ENCODE measurements at places on chromosomes 1 and 21.

DNA sequence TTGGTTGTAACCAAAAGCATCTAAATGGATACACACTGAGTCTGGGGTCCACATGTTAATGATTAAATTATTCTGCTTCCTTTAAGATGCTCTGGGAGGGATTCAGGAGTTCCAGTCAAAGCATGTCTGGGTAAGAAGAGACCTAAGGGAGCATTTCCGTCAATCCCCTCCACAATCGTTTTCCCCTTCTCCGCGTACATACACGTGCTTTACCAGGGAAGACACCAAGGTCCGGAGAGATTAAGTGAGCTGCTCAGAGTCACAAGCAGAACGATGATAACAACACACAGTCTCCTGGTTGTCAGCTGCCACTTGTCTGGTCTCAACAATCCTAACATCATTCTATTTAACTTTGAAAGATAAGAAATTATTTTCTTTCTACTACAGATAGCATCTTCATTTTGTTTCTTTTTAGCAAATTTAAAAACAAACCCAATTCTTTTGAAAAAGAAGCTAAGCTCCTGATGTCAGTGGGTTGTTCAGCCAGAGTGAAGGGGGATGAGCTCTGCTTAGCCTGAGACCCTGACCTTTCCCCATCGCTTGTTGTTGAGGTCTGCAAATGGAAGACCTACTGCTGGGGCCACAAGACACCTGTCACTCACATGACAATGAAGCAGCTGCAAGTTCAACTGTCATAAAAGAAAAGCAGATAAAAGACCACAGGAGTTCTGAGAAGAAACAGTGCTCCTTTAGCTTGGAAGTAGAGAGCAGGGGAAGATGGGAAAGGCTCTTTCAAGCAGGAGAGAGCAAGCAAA, 4.5 kb downstream of the PAFAH2 start:
- no peak for DNase-seq

DNA sequence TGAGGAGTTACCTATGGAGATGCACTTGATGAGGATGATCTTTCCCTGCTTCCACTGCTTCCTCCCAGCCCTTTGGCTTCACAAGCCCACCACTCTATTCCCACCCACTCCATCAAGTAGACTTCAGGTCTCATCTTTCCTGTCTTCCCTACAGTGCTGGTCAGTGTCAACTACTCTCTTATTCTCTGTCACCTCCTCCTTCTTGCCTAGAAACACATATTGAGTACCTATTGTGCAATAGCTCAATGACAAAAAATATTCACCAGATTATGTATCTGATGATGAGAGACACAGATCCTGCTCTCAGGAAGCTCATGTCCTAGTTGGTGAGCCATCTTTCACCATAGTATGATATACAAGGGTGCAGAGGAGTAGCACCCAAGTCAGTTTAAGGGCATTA, 82.2 kb upstream of the NFASC start:
- no peak for DNase-seq

GRCh38 chr1:164712131-164713036, 153.4 kb downstream of the PBX1 start:
- DNase-seq: no peak

DNA sequence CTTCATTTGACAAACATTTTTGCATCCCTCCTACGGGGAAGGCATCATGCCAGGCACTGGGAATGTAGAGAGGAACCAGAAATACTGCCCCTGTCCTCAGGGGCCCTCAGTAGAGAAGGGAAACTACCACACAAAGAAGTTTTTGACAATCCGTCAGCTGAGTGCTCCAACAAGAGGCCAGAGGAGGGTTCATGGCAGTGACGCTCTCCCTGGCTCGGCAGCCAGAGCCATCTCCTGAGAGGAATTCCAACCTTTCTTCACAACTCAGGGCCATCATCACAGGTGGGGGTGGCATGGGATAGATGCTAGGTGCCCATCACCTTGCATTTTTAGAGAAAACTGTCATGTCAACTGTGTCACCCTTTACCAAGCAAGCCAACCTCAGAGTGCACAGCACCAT, 154.1 kb downstream of the HIVEP3 start:
- DNase-seq: no peak

- no peak for DNase-seq
Measured at GRCh38 chr1:162929177-162929576, 68.2 kb upstream of the CCDC190 start.

- no peak for DNase-seq
Measured at GRCh38 chr1:214503553-214503952, 47.8 kb downstream of the PTPN14 start.

GRCh38 chr1:220691053-220691684, 1.0 kb downstream of the C1orf115 start:
- no peak for DNase-seq

- no peak for DNase-seq
Measured at GRCh38 chr1:151147132-151147503, 687 bp upstream of the SEMA6C start.

DNA sequence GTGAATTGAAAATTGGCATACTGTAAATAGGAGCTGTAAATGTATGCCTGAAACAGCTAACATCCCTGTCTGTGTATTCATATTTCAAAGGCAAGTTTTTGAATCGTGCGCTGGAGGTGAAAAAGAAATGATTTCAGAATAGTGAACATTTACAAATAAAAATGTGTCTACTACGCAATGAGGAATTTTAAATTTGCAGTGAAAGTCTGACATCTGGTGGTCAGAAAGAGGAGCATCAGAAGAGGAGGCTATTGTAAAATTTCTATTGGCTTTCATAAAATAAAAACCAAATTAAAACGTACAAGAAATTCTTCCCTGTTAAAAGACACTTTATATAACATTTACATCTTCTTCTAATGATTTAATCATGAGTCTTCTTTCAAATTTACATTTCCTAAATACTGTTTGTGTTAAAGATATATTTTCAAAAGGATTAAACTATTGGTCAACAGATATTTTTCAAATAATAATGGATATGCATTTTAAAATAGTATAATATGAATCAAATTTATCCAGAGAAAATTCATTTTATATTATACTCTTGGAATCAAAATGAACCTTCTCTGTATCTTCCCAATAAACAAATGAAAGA, 113.7 kb upstream of the RRP15 start:
- no peak for DNase-seq

DNA sequence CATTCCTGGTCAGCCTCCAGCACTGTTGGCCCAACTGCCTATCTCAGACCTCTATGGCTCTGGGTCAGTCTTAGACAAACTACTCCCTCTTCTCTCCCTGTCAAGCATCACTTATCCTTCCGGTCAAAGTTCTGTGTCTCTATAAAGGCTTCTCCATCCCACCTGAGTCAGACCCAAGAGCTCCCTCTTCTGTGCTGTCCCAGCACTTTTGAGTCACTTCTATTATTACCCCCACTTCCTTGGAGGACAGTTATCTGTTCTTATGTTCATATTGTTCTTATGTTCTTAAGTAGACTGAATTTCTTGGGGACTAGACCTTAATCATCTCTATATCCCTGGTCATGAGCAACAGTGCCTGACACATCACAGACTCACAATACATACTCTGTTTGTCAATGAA, 29.2 kb upstream of the IL10 start:
- DNase-seq: no peak

DNA sequence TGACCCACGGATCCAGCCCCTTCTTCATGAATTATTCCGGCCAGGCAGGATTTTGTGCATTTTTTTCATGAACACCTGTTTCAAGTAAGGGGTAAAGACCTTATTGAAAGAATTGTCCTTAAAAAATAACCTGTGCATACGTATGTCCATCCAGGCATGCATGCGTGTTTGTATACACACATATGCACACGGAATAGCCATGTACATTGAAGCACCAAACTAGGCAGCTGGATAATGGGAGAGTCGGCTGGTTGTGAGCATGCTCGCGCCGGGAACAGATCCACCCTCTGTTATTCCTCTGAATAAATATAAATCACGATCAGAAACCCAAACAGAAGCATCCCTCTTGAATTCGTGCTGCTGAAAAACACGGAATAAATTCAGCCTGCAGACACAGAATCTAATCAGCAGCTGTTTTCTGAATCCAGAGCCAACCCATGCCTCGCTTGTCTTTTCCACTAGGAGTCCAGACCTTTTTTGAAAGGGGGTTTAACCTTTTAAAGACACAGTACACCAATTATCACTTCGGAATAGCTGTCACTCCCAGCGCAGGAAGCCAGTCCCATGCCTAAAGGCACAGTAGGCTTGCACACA, at the start of gene HIVEP3:
Gene HIVEP3 (minus strand): TSS at position 473 of the 594 bp plus-strand sequence.
- no peak for DNase-seq

DNA sequence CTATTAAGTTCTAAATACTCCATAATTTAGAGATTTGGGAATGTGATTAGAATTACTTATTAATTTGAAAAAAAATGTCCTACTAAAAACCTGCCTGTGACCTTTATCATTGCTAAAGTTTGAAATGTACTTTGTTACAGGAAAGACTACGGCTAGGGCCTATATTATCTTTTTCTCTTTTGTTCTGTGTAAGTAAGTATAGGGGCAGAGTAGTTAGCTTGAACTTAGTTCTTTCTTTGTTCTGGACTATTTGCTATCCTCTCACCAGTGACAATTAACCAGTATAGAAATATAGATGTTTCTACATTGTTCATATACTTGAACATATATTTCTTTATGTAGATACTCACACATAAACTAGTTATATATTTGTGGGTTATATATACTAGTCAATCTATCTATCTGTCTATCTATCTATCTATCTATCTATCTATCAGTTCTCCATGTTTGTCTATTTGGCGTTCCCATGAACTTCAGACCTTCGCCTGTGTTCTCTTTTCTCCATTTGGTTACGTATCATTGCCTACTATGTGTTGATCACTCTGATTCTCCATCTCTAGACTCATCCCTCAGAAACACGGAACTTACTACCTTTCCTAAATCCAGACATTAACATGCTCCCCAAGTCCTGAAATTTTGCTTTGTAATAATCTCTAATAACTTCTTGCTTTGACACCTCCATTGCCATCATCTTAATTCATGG, 3.3 kb downstream of the PTPRC start:
- no peak for DNase-seq

DNA sequence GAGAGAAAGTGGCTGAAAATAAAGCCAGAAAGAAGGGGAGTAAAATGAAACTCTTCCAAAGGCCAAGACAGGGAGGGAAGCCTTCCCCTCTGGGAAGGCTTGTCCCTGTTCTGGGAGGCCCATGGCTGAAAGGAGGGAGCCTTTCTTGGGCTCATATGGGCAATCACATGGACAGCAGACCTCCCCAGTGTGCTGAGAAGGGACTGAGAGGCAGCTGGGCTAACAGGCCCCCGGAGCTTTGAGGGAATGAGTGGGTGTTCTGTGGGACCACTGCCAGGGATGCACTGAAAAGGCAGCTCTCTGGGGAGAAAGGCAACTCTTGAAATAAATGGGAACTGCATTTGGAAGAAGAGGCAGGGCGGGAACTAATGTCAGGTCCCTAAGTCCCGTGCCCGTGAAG, 39.1 kb downstream of the KANK4 start:
- DNase-seq: no peak

- DNase-seq: peak; percentile 5
Measured at GRCh38 chr1:225652729-225653462, at the start of gene ENAH. Gene ENAH, minus strand, starts transcription at chr1:225653123. Its CDS starts 433 bp downstream, at chr1:225652690.

GRCh38 chr1:7938070-7938469, 2.6 kb downstream of the TNFRSF9 start:
- no peak for DNase-seq

DNA sequence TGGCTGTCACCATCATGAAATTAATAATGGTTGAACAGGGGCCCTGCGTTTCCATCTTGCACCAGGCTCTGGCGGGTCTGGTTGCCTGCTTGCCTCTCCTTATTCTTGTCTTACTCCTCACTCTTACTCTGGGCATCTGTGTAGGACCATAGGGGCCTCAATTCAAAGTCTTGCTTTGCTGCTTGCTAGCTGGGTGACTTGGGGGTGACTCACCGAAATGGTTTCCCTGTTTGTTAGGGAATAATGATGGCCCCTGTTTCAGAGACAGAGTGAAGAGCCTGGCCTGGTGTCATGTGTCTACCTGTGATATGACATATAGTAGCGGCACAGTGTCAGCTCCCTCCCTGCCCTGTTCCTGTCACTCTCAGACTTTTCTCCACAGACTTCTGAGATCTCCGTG, 24.6 kb downstream of the KCNC4 start:
- DNase-seq: no peak

- no peak for DNase-seq
Measured at GRCh38 chr1:47194311-47194710, 4.5 kb upstream of the PDZK1IP1 start.

GRCh38 chr1:101188331-101188730, 48.5 kb upstream of the S1PR1 start:
- DNase-seq: no peak

- no peak for DNase-seq
Measured at GRCh38 chr21:22201126-22201525, 1202.9 kb downstream of the NCAM2 start.

GRCh38 chr21:34113842-34114241, 40.5 kb downstream of the MRPS6 start:
- no peak for DNase-seq

- DNase-seq: peak; percentile 8
Measured at GRCh38 chr1:23908453-23909341, 4.5 kb downstream of the CNR2 start.

GRCh38 chr1:178533121-178533946, 20.4 kb downstream of the TEX35 start:
- DNase-seq: no peak

DNA sequence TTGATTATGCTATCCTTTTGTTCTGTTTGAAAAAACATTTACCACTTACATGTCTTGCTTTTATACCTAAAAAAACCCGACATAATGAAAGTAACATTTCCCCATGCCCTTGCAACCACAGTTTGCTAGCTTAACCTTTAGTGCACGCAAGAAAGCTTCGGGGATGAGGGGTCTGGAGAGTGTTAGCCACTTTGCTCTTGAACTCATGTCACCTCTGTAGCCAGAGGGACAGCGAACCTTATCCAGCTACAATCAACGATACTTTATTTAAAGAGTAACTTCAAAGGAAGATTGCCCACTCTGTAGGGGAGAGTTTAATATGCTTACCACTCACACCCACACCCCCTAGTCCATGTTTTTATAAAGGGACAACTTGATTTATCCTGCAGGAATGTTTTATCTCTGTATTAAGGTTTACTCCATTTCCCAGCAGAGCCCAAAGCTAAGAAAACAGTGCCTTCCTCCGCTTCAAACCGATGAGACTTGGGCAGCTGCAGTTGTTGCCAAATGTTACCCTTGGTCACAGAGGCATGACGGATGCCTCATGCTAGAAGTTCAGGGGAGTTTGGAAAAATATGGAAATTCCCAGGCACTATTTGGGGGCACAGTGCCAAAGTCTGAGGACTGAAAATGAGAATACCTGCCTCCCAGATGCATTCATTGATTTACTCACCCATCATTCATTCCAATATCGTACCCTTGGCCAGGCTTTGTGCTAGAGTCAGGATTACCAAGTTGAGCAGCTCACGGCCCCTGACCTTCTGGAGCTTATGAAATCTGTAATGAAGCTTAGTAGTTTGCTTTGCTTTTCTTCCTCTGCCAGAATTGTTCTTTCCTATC, 61.4 kb upstream of the VCAM1 start:
- DNase-seq: no peak

All from activated T-cell treated with anti-CD3 and anti-CD28 coated beads for 1 hour (primary cell).